ENCODE measurements at places on chromosomes 7 and 10.

DNA sequence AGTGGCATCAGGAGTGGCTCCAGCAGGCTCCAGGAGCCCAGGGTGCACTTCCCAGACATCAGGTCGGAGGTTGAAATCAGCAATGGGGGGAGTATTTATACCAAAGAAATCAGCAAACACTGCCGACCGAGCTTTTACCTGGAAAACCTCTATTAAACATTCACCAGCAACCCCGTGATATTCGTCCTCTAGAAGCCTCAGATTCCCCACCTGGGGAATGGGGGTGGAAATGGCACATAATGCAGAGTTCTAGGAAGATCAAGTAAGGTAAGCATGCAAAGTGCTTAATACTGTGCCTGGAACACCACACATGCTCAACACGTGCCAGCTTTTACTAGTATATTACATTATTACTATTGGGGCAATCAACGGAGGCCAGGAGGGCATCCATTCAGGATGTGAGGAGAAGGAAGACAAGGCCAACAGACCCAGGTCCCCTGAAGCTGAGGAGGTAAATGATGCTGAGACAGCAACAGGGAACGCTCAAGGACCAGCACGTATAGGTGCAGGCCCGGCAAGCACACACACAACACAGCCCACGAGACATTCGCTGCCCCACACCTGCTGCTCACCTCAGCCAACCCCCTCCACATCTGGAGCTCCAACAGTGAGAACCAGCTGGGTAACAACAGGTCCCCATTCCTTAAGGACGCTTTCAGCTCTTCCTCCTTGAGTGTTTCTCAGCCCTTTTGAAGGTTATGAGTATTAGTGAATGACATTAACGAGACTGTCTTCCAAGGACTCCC lies 125.5 kb downstream of the TNS3 start:
- no peak for DNase-seq

- DNase-seq: no peak
Measured at GRCh38 chr7:33882040-33882837, 23.1 kb upstream of the BMPER start.

GRCh38 chr7:138449580-138449979 lies 10.5 kb upstream of the TRIM24 start:
- peak; percentile 16 for DNase-seq

GRCh38 chr10:5040781-5041470 lies 37.3 kb upstream of the AKR1C2 start:
- DNase-seq: no peak

- no peak for DNase-seq
Measured at GRCh38 chr10:63416376-63416775, 49.4 kb downstream of the JMJD1C start.

DNA sequence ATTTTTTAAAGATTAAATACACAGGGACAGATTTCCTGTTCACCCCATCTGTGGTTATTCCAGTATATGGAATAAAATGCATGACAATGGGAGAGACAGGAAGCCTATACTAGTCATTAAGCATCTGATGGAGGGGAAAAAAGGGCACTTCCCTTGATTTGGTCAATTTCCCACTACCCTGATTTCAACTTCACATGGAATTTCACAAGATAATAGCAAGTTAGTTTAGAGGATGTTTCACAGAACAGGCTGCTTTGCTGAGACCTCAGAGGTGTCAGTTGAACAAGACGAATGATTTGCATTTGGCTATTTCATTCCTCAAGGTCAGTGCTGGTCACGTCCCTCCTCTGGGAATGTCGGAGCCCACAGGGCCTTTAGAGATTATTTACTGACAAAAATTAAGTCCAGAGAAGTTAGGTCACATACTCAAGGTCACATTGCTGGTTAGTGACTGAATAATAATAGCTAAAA lies 4.7 kb upstream of the ITPRIP start:
- no peak for DNase-seq

DNA sequence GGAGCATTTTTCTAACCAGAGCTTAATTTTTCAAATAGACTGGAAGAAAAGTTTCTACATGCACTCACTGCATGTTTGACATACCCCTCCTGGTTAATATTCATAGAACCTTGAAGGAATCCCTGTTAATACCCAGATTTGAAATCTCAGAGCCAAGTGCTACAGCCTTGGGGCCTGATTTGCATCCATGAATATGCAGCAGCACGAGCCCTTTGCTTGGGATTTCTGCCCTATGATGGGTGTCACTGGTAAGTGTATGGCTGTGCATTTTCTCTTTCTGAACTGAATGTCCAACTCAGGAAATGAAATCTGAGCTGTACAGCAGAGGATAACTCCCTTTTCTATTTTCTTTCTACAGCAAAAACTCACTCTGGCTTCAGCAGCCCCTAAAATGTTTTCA lies 1157.5 kb downstream of the XPNPEP1 start:
- DNase-seq: no peak

GRCh38 chr7:114944745-114945625 lies 23.1 kb downstream of the MDFIC start:
- no peak for DNase-seq

- no peak for DNase-seq
Measured at GRCh38 chr7:129299889-129300288, 75.1 kb downstream of the AHCYL2 start.

GRCh38 chr7:46539892-46540483 lies 618.9 kb upstream of the IGFBP3 start:
- DNase-seq: no peak

All from T follicular helper cell (primary cell).